ENCODE measurements at places on chromosomes 2 and 18. TPM values are rescaled to one million over a fixed set of nuclear protein-coding genes. Genes with fewer than 3 reads are reported as not detected.

GRCh38 chr2:212984129-212984528 is 167.3 kb downstream of the IKZF2 start:
- DNase-seq: no peak

MROH2A gene
- total RNA-seq: not detected

CYTIP gene
- 0.27 TPM for total RNA-seq

GRCh38 chr18:5145168-5145825 is 51.8 kb downstream of the AKAIN1 start:
- DNase-seq: peak; percentile 74

DNA sequence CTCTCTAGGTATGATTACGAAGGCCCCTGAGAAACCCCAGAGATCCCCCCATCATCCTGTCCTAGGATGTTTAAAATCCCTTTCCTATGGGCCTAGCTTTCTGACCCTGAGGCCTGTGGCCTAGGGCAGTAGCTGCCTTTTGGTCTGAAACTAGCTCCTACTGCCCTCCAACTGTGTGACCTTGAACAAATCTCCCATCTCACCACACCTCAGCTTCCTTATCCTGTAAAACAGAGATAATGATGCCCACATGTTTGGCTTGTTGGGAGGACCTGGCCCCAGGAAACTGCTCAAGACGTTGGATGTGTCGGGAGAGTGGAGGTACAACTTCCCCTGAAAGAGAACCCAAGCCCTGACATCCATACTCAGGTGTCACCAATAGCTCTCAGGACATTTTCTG is 213.2 kb downstream of the SMAD2 start:
- DNase-seq: no peak

- DNase-seq: no peak
Observed at GRCh38 chr2:198259496-198259895, 455.1 kb downstream of the PLCL1 start.

GRCh38 chr2:127034883-127035611 is 71.9 kb downstream of the BIN1 start:
- no peak for DNase-seq

- DNase-seq: no peak
Observed at GRCh38 chr2:49978341-49978740, 824.0 kb upstream of the FSHR start.

GRCh38 chr2:44947028-44947375 is 5.5 kb downstream of the SIX3 start:
- DNase-seq: no peak

DNA sequence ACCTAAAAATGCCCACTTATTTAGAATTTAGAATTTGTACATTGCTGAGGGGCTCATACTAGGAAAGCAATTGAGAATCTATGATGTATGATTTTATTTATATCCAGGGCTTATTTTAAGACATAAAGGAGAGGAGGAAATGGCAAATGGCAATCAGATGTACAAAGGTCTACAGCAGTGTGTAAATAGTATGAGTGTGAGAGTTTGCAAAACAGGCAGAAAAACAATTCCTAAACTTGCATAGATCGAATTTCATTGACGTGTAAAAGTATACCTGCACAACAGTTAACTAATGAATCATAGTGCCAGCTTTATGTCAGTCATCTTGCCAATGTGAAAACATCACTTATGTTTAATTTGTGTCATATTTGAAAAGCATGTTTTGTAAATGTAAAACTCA is 718.7 kb upstream of the GCFC2 start:
- no peak for DNase-seq

DNA sequence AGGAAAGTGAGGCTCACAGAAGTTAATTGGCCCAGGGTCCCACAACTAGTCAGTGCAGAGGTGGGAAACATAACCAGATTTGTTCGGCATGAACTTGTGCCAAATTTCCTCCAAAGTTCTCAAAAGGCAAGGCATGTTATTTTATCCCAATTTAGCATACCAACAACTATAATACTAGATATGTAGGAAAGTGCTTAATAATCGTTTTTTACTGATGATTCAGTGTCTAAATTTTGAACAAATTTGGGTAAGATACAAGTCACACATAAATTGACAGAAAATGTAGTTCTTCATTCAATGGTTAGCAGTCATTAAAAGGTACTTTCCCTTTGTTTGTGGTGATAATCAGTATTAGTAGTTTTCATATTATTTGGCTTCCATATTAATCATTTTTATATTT is 38.5 kb upstream of the CYBRD1 start:
- no peak for DNase-seq

C2orf80 gene
- 12.2 TPM for total RNA-seq

- DNase-seq: no peak
Observed at GRCh38 chr2:65320946-65321345, 93.3 kb downstream of the ACTR2 start.

All from cerebellum (tissue), 4 donors.